ENCODE measurements at places on chromosomes 1 and 21.

- no peak for DNase-seq
These were observed 2.8 kb upstream of the EFHD2 start for GRCh38 chr1:15406614-15407559.

DNA sequence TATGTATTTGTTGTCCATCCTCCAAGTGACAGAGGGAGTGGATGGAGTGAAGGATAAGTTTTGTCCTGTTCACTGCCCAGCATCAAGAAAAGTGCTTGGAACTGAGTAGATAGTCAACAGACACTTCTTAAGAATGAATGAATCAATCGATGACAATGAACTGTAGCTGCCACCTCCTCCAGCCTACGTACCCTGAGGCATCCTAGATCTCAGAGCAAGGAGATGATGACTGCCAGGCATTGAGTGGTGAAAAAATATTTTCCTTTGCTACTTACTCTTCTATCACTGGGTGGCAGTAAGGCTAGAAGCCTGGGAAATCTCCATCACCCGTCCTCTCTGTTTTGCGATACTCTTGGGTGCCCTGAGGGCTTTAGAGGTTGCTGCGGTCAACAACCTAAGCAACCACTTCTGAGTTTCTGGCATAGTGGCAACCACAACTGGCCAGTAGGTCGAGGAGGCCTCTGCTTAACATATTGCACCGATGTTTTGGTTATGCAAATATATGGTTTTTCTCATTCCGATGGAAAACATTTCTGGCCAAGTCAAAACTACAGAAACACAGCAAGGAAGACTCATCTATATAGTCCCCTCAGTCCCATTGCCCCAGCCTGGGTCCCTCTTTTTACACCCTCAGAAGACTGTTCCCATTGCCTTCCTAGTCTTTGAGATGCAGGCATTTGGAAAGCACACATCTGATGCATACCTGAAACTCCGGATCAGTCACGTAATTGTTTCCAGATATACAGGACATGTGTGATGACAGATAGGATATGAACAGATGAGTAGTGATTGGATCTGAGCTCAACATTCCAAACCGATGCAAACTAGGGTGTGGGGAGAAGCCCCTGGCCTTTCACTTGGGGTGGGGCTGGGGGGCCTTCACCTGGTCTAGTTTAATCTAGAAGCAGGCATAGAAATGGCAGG, 136.8 kb downstream of the RUNX1 start:
- DNase-seq, result no peak

GRCh38 chr1:77534456-77534855, 148.0 kb downstream of the ZZZ3 start:
- no peak for DNase-seq

GRCh38 chr1:152906023-152906565, 2.3 kb upstream of the IVL start:
- DNase-seq, result no peak

GRCh38 chr1:37433171-37433570, 41.2 kb upstream of the ZC3H12A start:
- DNase-seq, result no peak

GRCh38 chr1:236992449-236992848, 11.8 kb downstream of the MT1HL1 start:
- DNase-seq, result no peak

- no peak for DNase-seq
These were observed 27.4 kb downstream of the LGALS8 start for GRCh38 chr1:236550961-236551851.

DNA sequence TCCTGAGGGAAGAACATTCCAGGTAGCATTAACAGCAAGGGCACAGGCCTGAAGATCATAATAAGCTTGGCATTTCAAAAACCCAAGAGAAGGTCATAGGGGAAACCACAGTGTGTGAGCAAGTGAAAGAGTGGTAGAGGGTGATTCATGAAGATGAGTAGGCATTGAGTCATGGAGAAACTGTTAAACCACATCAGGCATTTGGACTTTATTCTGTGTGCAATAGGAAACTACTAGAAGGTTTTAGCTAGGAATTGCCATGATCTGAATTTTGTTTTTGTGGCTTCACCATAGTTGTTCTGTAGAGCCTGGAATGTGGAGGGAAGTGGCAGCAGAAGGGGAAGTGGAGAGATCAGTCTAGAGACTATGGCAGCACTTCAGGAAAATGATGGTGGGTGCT, 359.0 kb upstream of the PTBP2 start:
- DNase-seq, result no peak

GRCh38 chr1:87985071-87985470, 656.4 kb downstream of the LMO4 start:
- DNase-seq, result no peak

GRCh38 chr1:154831462-154831861, 38.6 kb downstream of the KCNN3 start:
- no peak for DNase-seq

GRCh38 chr1:33327587-33328325, 6.9 kb upstream of the A3GALT2 start:
- DNase-seq, result no peak

- DNase-seq, result no peak
These were observed 1143.6 kb upstream of the ADGRL2 start for GRCh38 chr1:80657044-80657643.

- DNase-seq, result no peak
These were observed 111.7 kb downstream of the EPHB2 start for GRCh38 chr1:22822371-22822770.

DNA sequence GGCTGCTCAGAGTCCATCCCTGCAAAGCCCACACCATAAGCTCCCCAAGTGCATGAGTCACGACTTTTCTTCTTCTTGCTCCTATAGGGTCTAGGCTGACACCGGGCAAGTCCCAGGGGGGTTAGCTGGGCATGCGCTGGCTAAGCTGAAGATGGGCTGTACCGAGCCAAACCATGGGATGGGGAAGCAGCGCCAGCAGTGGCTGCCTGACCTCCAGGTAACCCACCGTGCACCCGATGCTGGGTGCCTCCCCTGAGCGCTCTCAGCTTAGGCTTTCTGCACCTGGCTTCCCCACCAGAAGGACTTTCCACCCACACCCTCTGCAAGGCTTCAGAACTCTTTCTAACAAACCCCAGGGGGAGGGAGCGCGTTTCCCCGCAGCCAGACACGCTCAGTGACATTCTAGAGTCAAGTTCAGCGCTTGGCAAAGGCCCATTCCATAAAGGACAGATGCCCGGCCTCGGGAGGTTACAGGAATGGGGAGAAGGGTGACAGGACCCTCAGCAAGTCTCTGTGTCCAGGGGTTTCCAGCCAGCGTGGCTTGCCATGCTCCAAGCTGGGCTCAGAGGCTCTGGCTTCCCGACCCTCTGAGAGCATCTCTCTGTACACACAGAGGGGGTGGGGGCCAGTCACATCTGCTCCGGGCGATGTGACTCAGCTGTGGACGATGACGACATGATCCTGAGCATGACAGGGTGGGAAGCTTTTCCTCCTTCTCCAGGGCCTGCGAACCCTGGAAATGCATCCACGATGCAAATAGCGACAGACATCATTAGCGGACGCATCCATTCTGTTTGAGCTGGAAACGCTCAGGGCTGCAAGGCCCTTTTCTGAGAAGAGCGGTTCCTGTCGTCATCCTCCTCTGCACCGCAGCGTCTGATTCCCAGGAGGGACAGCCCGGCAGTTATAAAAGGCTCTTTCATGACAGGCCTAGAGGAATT, 107.8 kb downstream of the SIK1 start:
- DNase-seq, result peak; percentile 17

DNA sequence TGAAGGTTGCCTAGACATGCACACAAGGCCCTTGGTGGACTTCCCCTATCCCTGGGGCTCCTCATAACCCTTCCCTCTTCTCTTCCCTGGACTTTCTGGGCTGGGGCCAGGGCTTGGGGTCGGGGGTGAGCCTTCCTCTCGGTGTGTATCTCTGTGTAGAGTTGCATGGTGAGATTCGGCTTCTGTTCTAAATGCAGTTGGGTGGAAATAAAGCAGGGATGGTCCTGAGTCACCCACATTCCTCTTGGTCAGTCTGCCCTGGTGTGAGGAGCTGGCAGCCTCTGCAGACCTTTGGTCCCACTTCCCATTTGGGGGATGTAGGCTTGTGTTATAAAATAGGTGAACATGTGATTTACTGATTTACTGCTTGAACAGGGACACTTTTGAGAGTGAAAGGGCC, 38.0 kb downstream of the ADARB1 start:
- no peak for DNase-seq

DNA sequence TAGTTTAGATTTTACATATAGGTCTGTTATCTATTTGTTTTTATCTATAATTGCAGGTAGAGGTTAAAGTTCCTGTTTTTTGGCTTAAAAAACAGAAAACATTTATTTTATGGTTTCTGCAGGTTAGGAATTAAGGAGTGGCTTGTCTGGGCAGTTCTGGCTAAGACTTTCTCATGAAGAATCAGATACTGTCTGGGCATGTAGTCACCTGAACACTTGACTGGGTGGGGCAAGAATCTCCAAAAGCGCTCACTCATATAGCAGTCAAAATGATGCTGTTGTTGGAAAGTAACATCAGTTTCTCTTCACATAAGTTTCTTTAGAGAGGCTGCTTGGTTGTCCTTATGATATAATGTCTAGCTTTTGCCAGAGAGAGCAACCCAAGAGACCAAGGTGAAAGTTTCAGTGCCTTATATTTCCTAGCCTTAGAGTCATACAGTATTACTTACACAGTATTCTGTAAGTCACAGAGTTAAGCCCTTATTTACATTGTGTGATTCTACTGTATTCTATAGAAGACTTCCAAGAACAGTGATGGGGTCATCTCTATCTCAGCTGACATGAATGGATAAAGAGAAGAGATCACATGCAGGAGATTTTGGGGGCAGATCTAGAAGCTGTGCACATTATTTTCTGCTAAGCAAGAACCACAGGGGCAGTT, 125.4 kb upstream of the GPR52 start:
- no peak for DNase-seq

GRCh38 chr1:57889676-57890320, 465.9 kb upstream of the DAB1 start:
- no peak for DNase-seq

- no peak for DNase-seq
These were observed 109.5 kb upstream of the NFIA start for GRCh38 chr1:60972841-60973364.

DNA sequence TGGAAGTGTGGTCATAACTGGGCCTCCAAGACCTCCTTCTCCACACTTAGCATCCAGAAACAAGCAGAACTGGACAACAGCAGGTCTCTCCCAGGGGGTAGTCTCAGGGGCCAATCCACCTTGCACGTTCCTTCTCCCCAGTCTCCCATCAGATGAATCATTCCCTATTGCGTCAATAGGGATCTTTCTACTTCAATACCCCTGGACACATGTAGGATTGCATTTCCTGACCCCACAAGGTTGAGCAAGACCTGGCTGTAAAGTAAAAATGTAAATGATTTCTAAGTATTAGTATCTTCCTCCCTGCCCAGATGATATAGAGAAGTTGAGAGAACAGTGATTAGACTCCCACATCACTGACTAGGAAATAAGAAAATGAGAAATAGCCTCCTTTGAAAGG, 224.5 kb upstream of the CSF3R start:
- no peak for DNase-seq

GRCh38 chr1:207811920-207812720, 60.3 kb downstream of the CD46 start:
- peak; percentile 50 for DNase-seq

DNA sequence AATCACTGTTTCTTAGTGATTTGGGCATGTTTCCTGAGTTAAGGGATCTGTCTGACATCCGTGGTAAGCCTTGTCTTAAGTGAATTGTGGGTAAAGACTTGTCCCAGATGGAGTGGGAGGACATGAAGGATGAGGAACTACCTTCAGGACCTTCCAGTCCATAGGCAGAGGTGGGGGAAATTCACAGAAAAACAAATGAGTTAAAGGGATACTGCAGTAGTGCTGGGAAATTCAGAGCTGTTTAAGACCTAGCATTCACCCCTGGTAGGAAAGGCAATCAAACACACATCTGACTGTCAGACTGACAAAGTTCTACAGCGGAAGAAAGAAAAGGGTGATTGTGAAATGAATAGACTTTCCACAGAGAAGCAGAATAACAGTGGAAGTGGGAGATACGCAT, 3.0 kb downstream of the GNAT2 start:
- no peak for DNase-seq

GRCh38 chr1:232650845-232651244, 20.9 kb upstream of the SIPA1L2 start:
- no peak for DNase-seq

- no peak for DNase-seq
These were observed 54.5 kb downstream of the EXO1 start for GRCh38 chr1:241902391-241903065.
